Kasumi-1 (cell line): ENCODE measurements at places on chromosomes 1 and 21.

- DNase-seq: no peak
Measured at GRCh38 chr1:180898441-180899219, 14.1 kb upstream of the KIAA1614 start.

DNA sequence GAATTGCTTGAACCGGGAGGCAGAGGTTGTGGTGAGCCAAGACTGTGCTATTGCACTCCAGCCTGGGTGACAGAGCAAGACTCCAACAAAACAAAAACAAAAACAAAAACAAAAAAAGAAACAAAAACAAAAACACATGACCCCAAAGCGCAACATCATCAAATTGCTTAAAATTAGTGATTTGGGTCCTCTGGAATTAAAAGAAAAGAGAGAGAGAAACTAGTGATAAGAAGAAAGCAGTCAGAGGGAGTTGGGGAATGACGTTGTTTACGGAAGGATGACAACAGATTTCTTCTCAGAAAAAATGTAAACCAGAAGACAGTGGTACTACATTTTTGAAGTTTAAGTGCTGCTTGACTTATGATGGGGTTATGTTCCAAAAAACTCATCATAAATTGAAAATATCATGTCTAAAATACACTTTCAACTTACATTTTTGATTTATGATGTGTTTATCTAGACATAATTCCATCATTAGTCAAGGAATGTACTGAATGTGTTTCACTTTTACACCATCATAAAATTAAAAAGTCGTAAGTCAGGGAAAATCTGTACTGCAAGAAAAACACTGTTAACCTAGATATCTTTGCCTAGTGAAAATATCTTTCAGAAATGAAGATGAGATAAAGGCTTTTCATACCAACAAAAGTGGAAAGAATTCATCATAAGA lies 88.0 kb downstream of the MT1HL1 start:
- no peak for DNase-seq

DNA sequence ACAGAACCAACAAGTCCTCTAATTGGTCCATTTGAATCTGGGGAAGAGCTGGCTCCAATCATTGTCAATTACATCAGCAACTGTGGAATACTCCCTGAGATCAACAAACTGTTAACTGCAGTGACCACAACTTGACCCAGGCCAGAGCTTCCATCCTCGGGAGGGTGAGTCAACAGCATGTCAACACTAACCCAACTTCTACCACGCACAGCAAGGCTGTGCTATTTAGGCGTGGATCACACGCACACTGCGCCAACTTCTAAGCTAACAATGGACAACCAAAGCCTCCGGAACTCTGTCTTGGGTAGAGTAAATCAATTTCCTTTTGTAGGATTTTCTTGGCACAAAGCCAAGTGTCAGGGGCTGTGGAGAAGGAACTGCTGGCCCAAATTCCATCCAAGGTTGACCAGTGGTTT lies 30.4 kb downstream of the APP start:
- DNase-seq: no peak

DNA sequence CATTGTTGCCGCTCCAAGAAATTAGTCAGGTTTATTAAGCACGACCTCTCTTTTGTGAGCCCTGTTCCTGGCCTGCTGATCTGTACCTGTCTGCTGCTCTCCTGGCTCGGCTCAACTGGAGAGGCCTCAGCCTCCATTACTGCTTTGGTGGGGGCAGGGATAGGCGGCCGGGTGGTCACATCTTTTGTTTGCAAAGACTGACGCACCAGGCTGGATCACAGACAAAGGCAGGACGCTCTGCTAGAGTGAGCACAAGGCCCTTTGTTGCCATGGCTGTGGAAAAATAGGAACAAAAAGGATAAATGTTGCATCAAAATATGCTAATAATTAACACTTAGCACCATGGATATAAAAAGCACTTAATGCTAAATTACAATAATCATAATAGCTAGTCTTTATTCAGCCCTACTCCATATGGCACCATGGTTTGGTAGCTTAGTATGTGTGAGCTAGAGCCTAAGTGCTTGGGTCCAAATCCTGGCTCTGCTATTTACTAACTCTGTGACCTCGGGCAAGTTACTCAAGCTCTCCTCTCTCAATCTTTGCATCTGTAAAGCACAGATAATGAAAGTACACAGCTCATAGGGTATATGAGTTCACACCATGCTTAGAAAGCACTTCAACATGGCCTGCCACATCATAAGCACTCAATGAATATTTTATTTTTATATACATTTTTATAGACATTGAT lies 28.9 kb upstream of the HPDL start:
- no peak for DNase-seq

DNA sequence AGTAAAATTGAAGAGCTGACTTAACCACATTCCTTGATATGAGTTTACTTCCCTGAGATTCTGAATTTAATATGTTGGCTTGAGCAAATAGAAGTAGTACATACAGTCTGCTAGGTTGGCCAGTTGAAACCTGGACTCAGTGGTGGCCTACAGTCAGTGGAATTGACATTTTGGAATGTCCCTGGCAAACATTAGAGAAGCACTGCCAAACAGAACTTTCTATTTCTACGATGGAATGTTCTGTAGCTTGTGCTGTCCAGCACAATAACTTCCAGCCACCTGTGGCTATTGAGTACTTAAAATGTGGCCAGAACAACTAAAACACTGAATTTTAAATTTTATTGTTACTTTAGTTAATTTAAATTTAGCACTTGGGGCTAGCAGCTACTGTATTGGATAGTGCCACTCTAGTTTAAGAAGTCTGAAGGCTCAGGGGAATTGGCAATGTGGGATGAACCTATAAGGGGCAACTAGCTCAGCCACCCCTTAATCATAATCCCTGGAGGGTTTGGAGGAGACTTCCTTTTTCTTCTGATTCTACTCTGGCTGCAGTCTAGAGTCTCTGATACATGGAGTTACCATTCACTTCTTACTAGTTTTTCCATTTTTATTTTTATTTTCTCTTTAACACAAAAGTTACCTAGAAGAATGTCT lies 10.3 kb upstream of the TEDDM1 start:
- DNase-seq: no peak

DNA sequence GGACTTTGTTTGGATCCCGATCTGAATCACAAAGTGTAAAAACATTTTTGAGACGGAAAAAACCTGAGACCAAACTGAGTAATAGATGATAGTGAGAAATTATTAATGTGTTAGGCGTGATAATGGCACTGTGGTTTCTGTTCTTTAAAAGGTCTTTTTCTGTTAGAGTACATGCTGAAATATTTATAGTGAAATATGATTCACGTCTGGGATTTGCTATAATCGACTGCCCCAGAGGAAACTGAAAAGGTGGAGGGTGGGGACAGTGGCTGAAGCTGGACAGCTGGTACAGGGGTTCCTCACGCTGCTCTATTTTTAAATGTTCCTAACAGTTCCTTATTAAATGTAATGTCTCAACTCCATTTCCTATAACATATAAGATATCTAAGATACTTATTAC lies 11.2 kb downstream of the URB1 start:
- no peak for DNase-seq

DNA sequence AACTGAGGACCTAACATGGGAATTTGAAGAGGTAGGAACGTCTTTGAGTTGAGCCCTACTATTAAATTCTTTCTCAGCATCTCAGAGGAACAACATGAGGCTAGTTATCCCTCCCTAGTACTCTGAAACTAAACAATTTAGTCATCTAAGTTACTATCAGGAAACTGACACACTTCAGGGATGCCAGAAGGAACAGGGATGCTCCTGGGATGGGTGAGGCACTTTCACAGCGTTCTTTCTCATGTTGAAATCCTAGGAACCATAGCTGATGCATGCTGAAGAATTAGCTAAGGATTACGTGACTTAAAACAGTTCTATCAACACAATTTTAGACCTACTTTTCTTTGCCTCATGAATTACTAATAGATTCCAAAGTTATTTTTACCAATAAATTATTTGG lies 1.8 kb upstream of the SPRR2G start:
- no peak for DNase-seq

DNA sequence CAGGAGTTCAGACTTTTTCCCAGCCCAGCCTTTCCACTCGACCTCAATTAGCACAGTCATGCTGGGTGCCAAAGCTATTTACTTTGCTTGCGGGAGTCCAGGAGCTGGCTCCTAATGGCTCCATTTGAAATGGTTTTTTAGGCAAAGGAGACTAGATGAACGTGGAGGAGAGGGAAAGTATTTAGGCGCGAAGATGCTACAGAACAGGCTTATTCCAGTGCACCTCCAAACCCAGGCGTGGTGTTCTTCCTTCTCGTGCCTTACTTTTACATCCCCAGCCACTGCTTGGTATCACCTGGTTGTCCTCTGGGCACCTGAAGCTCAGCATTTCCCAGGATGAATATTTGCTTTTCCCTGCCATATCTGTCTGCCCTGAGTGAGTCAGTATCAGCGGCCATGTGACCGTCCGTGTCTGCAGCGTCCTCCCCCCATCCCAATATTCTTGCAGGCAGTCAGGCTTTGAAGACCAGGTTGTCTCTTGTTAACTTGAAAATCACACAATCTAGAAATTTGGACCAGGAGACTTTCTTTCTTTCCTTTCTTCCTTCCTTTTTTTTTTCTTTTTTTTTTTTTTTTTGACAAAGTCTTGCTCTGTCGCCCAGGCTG lies 198.5 kb downstream of the DYRK1A start:
- DNase-seq: peak; percentile 3

- DNase-seq: no peak
Measured at GRCh38 chr1:147579532-147579931, 38.2 kb downstream of the BCL9 start.
